ENCODE measurements at places on chromosomes 7 and 10. TPM values are rescaled to one million over a fixed set of nuclear protein-coding genes. Genes with fewer than 3 reads are reported as not detected.

CYP2C8 gene
- polyA plus RNA-seq, result 7.6 TPM

DDIT4 gene
- polyA plus RNA-seq, result 51.6 TPM

CPVL gene
- 10.0 TPM for polyA plus RNA-seq

MCM10 gene
- polyA plus RNA-seq, result 12.0 TPM

PKD2L1 gene
- polyA plus RNA-seq, result 0.32 TPM

PLCE1 gene
- polyA plus RNA-seq, result 22.3 TPM

PLXNA4 gene
- polyA plus RNA-seq, result 2.3 TPM

HMX2 gene
- polyA plus RNA-seq, result not detected

CHAT gene
- not detected for polyA plus RNA-seq

DNA sequence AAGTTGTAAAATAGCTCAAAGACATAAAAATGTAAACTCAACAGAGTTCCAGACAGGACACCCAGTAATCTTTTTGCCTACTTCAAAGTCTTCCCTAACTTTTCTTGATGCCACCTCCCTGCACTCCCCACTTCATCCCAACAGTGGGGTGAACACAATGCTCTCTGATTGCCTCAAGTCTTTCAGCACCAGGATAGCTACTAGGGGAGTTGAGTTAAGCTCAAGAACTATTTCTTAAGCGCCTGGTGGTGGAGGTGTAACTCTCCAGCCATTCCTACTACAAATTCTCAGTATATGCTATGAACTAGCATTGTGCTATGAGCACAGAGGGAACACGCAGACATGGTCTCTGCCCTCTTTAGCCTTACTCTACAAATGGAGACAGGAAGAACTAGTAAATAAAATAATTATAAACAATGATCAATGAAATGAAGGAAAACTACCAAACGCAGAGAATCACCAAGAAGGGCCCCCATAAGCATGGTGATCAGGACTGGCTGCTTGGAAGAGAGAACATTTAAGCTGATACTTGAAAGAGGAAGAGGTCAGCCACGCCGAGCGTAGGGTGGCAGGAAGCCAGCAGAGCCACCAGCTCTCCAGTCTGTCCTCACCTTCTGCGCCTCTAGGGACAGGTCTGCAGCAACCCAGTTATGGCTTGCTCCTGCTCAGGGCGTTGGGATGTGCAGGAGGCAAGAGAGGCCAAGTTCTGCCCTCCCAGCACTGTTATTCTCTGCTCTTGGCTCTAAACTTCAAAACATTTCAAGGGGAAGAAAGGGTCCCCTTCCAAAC is 16.7 kb upstream of the FRA10AC1 start:
- peak; percentile 68 for DNase-seq

GRCh38 chr10:12042409-12042796 is 206 bp downstream of the UPF2 start:
- DNase-seq, result no peak

GRCh38 chr10:101066146-101066895 is 4.5 kb downstream of the KAZALD1 start:
- peak; percentile 75 for DNase-seq

- no peak for DNase-seq
These were observed 4.4 kb upstream of the FRAT1 start for GRCh38 chr10:97314671-97315070.

DNA sequence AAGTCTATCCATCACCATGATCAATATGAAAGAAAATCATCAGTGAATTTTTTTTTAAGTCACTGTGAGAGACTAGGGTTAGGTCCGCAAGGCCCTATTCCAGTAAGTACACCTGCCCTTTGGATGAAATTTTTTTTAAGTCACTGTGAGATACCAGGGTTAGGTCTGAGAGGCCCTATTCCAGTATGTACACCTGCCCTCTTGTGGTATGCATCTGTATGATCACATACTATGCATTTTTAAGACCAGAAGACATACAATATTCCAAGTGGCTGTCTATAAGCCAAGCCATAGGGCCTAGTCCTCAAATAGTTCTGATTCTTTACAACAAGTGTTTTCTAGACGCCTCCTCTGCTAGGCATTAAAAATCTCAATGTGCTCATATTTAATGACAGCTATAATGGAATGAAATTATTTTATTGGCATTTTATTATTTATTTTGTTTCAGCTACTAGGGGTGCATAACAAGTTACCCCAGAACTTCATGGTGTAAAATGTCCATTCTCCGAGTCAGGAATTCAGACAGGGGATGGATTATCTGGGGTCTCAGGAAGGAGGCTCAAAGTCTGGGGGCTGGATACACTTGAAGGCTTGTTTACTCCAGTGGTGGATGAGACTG is 53.1 kb downstream of the TEX36 start:
- peak; percentile 48 for DNase-seq

DNA sequence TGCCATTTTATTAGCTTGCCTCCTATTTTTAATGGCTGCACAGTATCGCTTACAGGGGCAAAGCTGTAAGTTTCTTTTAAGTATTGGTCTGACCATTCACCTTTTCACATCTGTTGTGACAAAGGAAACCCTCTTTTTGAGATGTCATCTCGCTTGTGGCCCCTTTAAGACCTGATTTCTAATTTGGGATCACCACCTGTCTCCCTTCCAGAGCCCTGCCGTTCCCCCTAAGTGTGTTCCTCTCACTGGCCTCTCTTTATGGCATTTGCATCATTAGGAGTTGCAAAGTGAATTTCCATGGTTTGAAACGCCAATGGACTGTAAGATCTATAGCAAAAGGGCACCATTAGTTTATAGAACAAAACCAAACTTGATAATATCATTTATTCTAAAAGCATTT is 1.4 kb downstream of the EPDR1 start:
- DNase-seq, result no peak

DNA sequence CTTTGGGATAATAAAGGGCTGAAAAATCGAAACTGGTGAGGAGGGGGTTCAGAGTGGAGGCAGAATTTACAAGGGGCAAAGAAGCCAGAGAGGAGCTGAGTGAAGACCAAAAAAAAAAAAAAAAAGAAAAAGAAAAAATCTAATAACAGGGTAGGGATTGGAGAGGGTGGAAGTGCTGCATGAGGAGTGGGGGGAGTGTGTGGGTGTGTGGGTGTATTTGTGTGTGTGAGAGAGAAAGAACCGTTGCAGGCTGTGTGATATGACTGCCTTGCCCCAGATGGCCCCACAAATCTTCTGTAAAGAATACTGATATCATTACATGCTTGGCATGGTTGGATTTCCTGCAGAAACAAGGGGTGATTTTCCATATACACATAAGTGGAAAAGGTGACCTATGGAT is 207.8 kb upstream of the IMMP2L start:
- DNase-seq, result no peak

- DNase-seq, result no peak
These were observed 115.6 kb downstream of the ABCA13 start for GRCh38 chr7:48286836-48287235.

- no peak for DNase-seq
These were observed 38.1 kb downstream of the CTTNBP2 start for GRCh38 chr7:117835016-117835664.

DNA sequence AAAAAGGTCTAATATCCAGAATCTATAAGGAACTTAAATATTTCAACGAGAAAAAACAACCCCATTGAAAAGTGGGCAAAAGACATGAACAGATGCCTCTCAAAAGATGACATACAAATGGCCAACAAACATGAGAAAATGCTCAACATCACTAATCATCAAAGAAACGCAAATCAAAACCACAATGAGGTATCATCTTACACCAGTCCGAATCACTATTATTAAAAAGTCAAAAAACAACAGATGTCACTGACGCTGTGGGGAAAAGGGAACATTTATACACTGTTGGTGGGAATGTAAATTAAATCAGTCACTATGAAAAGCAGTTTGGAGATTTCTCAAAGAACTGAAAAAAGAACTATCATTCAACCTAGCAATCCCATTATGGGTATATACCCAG is 6.0 kb downstream of the VWDE start:
- no peak for DNase-seq

DNA sequence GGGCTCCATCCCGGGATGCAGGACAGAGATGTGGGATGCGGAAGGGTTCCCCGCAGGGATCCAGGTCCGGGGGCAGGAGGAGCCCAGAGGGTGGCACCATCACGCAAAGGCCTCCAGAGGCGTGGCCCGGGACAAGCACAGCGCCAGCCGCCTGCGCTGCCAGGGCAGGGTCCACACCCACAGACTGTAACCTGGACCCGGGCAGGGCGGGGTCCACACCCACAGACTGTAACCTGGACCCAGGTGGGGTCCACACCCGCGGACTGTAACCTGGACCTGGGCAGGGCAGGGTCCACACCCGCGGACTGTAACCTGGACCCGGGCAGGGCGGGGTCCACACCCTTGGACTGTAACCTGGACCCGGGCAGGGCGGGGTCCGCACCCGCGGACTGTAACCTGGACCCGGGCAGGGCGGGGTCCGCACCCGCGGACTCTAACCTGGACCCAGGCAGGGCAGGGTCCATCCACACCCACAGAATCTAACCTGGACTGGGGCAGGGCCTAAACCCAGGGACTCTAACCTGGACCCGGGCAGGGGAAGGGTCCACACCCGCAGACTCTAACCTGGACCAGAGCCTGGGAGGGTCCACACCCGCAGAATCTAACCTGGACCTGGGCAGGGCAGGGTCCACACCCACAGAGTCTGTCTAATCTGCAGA is 37.5 kb upstream of the SUN1 start:
- no peak for DNase-seq

DNA sequence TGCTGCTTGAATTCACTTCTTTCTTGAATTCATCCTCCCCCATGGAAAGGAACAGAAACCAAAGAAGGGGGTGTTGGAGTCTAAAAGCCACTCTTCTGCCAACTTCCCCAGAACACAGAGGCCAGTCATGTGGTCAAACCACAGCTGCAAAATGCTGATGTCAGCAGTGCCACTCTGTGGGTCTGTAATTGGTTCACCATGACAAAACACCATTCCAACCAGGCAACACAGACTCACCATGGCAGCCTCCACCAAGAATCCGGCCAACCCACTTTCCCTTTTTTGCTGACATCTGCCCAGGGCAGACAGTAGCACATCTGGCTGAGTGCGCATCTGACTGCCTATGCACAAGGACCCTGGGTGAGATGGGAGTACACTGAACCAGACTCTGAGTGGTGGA is 16.8 kb downstream of the OSBPL3 start:
- DNase-seq, result no peak

GRCh38 chr7:93025389-93025788 is 92.4 kb downstream of the SAMD9 start:
- no peak for DNase-seq

DNA sequence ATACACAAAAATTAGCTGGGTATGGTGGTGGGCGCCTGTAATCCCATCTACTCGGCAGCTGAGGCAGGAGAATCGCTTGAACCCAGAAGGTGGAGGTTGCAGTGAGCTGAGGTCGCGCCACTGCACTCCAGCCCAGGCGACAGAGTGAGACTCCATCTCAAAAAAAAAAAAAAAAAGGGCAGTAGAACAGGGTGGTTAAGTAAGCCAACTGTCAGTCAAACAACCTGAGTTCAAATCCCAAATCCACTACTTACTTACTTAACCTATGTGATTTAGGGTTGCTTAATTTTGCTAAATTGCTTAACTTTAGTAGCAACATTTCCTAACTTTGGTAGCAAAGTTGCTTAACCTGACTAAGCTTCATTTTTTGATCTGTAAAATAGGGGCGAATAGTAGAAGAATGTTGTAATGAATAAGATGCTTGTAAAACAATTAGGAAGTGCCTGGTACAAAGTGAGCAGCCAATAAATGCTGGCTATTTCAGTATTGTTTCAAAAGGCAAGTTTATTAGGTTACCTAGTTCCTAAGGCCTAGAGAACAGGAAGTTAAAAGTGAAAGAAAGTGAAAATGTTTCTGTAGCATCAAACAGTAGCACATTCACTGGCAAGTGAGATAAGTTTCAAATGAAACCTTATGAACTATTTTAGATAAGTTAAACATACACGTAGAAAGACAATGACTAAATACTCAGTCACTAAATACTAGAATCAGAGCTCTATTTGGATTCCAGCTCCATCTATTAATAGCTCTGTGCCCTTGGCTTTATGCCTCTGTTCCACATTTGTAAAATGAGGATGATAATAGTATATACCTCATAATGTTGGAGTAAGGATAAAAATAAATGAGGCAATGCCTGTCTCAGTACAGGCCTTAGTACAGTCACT is 64.3 kb downstream of the HOXA1 start:
- DNase-seq, result peak; percentile 12

GRCh38 chr10:28302012-28302637 is 739 bp downstream of the MPP7 start:
- DNase-seq, result no peak

GRCh38 chr10:29957907-29958331 is 101.5 kb downstream of the JCAD start:
- DNase-seq, result no peak

GRCh38 chr7:157228864-157229422 is 90.2 kb downstream of the UBE3C start:
- DNase-seq, result peak; percentile 5

GRCh38 chr10:70906031-70906783 is 17.8 kb upstream of the PCBD1 start:
- DNase-seq, result no peak

DNA sequence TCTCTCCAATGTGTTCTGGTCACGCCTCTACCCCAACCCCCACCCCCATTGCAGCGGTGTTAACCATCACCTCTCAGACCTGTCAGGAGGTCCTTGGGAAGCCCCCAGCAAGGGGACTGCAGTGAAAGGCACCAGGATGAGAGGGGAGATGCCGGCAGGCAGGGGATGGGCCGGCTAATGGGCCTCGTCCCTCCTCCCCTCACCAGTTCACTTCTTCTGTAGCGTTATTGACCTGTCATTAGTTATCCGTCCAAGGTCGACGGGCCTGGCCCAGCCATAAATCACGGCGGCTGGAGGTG is 18.8 kb downstream of the POLL start:
- DNase-seq, result no peak

DNA sequence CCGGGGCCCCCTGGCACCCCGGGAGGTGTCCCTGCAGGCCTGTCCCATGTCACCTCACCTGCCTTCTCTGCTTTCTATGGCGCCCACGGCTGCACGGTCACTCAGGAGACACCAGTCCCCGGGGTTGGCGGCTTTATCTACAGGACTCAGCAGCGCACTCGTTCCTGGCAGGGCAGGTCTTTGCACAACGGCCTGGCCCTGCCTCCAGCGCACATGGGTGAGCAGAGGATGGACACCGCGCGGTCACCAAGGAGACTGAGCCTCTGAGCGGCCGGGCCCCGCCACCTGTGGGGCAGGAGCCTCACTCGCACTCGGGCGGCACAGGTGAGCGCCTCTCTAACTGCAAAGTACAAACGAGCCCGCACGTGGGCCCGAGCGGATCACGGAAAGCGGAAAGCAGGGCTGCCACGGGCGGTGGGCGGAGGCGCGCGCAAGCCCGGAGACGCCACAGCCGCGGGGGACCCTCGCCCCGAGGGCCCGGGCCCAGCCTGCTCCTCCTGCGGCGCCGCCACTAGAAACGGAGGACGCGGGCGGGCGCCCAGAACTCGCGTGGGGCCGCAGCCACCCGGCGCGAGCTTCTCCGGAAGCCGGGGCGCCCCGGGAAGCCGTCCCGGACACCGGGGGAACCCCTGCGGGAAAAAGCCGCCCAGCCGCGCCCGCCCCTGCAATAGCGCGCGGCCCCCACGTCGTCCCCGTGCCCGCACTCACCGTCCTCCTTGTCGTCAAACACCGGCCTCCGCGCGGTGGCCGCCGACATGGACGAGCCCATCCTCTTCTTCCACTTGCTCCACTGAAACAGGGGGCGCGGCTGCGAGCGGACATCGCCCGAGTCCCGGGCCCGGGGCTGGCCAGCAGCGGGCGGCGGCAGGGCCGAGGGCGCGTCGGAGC is 642 bp downstream of the STK32C start:
- no peak for DNase-seq

- no peak for DNase-seq
These were observed 1078.9 kb downstream of the NRG3 start for GRCh38 chr10:82953909-82954308.

Measured in left lung (tissue), 14 donors.